HuH-7.5 (cell line): ENCODE measurements at places on chromosomes 16 and 17.

DNA sequence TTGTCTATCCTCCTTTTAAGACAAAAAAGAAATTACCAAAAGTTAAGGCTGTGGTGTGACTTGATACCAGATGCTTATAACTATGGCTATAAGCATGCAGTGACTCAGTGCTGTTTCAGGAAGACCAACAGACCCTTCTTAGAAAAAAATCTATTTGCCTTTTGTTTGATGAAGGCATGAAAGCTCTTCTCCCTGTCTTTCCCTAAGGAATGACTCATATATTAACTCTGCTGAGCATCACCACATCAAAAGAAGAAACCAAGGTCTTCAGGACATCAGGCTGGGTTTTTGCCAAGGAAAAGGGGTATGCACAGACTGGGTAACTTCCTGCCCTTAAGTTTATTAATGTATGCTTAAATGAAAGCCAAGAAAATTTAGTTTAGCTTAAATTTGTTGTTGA lies 47.1 kb downstream of the VMP1 start:
- DNase-seq: no peak

- DNase-seq: no peak
Observed at GRCh38 chr17:39846205-39846604, 17.9 kb downstream of the IKZF3 start.

GRCh38 chr17:32658470-32659418 lies 172.0 kb downstream of the CDK5R1 start:
- DNase-seq: no peak

- no peak for DNase-seq
Observed at GRCh38 chr17:48546137-48546923, 1.4 kb upstream of the HOXB2 start.
